Erythroblast (primary cell): ENCODE measurements at places on chromosomes 6 and 20.

GRCh38 chr20:41497186-41497895, 120.8 kb downstream of the CHD6 start:
- no peak for DNase-seq

DNA sequence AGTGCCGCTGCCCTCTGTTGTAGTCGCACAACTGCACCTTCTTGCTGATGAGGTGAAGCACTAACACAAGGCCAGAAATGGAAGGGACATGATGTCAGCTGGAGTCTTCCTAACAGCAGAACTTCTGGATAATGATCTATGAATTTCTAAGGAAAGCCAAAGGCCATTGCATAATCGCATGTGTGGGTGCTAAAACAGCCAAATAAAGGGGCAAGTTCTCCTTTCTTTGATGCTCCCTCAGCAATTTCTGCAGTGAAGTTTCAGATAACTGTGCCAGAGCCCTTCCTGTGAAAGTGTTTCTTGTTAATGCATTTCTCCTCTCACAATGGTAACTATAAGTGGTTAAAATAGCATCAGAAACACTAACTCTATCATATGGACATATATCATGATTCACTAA, 8.0 kb upstream of the F13A1 start:
- DNase-seq: no peak

DNA sequence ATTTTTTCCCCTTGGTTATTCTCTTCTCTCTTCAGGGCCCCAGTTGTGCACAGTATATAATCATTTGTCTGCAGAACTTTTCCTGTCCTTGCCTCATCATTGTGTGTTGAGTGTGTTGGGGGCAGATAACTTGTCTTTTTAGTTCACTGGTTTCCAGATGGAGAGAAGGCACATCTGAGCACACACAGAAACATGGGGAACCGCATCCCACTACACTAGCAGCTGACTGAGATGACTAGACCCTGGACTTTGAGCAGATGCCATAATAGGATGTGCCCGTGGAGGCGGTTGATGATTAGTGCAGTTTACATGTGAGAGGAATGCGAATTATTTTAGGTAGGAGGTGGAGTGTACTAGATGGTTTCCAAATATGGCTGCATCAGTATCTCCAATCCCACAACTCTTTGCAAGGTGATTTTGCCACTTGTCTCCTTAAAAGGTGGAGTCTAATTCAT, 26.5 kb upstream of the SH3BGRL2 start:
- DNase-seq: peak; percentile 24

DNA sequence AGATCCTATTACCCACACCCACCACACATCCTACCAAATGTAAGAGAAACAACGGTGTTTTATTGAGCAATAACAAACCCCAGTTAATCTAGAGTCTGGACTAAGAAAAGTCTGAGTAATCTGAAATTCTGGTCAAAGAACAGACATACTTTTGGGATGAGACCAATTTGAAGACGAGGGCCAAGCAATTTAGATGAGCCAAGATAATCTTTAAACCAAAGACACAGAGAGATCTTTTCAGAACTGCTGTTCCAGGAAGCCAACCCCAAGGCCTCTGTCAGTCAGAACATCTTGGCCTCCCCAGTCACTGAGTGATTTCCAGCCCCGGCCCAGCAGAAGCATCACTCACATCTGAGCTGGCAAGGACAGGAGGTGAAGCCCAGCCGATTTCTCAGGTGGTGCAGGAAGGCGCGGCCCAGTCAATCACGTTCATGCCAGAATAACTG, 118.5 kb upstream of the SYNDIG1 start:
- no peak for DNase-seq

DNA sequence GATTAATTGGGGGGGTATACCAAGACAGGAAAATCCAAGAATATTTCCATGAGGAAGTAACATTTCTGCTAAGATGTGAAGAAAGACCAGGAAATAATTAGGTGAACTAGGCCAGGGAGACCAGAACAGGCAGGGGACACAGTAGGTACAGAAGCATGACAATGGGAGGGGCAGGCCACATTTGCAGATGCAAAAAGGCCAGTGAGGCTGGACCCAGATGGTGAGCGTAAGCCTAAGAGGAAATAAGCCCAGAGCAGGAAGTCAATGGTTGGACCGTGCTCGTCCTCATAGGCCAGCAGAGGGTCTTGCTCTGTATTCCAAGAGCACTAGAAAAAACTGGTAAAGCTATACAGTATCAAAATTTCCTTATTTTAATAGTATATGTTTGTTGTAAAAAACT, 9.4 kb downstream of the CEP162 start:
- DNase-seq: no peak

- DNase-seq: no peak
Observed at GRCh38 chr6:2264932-2265331, 19.5 kb upstream of the GMDS start.

GRCh38 chr6:217048-217659, 75.1 kb upstream of the DUSP22 start:
- DNase-seq: peak; percentile 25

DNA sequence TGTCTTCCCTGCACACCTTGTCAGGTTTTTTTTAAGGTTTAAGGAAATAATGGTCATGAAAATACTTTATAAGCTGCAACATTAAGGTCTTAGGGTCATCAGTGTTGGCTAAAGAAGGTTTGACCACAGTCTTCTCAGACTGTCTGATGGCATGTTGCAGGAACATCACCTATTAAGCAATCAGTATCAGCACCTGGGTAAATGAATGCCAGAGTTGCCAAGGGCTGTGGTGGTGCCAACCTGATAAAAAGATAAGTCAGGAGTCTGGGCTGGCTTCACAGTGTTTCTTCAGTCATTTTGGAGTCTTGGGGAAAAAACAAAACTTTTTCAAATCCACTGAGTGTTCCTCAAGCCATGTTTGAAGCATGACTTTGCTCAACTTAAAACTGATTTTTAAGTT, 61.5 kb upstream of the VSTM2L start:
- no peak for DNase-seq

GRCh38 chr6:79257381-79258205, 23.1 kb upstream of the HMGN3 start:
- no peak for DNase-seq

DNA sequence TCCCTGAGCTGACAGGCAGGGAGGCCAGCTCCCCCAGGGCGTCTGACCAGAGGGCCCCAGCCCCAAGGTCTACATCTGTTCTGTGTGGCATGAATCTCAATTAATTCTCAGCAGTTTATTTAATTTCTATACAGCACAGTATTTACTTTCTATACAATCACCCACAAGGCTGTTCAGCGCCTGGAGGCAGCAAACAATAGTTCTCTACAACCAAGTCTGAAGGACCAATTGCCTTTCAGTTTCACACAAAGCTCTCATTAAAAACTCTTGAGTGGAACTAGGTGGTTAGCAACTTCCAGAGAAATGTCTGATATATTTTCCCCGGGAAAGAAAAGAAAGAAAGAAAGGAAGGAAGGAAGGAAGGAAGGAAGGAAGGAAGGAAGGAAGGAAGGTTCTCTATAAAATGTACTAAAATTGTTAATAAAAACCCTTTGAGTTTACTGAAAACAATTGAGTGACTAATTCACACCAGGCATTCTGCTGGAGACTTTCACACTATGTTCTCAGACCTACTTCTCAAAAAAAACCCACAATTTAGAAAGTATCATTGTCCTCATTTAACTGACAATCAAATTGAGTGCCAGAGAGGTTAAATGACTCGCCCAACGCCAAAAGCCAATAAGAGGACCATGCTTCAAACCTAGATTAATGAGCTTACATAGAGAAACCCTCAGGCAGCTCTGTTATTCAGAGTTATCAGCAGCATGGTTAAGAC, 62.5 kb downstream of the METTL24 start:
- DNase-seq: no peak

GRCh38 chr6:142474531-142475289, 172.9 kb downstream of the ADGRG6 start:
- peak; percentile 62 for DNase-seq

- no peak for DNase-seq
Observed at GRCh38 chr20:61041481-61041880, 210.6 kb upstream of the CDH4 start.

DNA sequence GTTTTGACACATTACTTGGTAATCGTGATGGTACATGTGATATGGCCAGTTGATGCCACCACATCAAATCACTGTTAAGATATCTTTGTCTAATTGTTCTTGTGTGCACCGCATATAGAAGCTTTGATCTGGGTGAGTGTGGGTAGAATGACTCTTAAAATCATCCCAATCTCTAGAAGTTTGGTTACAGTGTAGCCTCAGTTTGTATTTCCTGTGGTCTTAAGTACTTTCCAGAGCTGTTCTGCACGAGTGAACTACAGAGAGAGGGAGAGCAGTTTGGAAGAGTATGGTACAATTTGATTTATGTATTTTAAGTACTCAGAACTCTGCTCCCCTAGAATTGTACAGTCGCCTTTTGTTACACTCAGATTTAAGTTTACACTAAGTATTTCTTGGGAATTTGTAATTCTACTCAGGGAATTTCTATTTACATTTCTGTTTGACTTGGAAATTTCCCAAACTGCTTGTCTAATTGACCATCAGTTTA, 37.5 kb downstream of the SNX9 start:
- peak; percentile 19 for DNase-seq

- no peak for DNase-seq
Observed at GRCh38 chr6:87755708-87756671, 54.0 kb upstream of the AKIRIN2 start.

DNA sequence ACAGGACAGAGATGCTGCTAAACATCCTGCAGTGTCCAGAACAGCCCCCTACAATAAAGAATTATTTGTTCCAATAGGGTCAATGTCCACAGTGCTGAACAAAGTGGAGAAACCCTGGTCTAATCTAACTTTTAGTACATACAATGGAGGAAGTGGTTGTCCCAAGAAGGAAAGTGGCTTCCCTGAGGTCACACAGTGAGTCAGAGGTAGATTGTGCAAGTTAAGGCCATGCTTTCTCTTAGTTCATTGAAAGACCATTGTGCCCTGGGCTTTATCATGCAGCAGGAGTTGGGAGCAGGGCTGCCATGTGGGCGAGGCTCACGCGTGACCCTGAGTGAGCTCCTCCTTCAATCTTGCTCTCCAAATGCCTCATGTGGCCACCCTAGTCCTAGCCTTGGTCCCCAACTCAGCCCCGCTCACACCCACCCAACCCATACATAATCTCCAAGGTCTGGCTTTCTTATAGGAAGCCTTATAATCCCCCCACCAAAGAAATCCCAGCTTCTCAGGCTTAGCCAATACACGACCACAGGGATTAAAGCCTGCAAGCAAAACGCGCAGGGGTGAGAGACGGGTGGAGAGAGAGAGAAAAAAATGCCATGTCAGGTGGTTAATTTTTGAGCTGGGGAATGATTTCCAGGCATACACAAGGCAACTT, 19.9 kb downstream of the SLC13A3 start:
- no peak for DNase-seq

DNA sequence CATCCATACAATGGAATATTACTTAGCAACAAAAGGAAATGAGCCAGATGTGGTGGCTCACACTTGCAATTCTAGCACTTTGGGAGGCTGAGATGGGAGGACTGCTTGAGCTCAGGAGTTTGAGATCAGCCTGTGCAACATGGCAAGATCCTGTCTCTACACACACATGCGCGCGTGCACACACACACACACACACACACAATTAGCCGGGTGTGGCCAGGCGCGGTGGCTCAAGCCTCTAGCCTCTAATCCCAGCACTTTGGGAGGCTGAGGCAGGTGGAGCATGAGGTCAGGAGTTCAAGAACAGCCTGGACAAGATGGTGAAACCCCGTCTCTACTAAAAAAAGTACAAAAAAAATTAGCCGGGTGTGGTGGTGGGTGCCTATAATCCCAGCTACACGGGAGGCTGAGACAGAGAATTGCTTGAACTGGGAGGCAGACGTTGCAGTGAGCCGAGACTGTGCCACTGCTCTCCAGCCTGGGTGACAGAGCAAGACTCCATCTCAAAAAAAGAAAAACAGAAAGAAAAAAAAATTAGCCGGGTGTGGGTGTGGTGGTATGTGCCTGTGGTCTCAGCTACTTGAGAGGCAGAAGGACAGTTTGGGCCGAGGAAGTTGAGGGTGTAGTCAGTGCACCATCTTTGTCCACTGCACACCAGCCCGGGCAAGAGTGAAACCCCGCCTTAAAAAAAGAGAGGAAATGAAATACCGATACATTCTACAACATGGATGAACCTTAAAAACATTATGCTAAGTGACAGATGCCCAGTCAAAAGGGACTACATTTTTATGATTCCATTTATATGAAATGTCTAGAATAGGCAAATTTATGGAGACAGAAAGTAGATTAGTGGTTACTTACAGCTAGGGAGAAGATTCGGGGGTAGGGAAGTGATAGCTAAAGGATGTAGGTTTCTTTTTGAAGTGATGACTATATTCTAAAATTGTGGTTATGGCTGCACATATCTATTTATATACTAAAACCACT, 52.5 kb downstream of the RBL1 start:
- DNase-seq: no peak

- DNase-seq: no peak
Observed at GRCh38 chr6:113365191-113365590, 492.0 kb upstream of the MARCKS start.

DNA sequence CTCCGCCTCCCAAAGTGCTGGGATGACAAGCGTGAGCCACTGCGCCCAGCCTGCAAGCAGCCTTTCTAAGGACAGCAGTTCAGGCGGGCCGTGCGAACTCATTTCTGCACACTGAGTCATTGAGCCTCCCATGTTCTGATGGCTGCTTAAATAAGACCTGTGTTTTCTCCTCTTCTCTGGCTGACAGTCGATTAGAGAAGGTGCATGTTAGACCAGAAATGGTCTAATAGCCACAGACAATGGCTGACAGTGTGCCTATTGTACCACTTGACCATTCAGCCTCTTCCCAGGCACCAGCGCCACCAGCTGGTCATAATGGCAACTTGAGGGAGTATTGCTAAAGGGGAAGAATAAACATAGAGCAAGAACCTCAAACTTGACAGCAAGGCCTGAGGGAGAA, 6.2 kb downstream of the CST11 start:
- peak; percentile 55 for DNase-seq

DNA sequence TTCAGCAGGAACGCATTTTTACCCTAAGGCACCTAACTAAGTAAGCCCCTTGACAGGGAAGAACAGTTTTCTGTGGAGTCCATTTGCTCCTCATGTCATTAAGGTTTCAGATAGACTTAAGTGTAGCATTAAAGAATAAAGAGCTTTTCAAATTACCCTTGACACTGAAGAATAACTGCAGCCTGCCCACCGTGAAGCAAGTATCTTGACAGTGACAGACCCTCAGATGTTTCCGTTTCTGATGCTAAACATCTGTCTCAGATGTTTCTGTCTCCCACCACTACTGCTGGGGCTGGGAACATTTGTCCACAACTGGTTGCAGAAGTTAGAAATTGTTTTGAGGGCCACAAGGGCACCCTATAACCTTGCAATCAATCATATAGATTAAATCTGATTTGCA, 50.0 kb downstream of the SNAP25 start:
- DNase-seq: no peak

DNA sequence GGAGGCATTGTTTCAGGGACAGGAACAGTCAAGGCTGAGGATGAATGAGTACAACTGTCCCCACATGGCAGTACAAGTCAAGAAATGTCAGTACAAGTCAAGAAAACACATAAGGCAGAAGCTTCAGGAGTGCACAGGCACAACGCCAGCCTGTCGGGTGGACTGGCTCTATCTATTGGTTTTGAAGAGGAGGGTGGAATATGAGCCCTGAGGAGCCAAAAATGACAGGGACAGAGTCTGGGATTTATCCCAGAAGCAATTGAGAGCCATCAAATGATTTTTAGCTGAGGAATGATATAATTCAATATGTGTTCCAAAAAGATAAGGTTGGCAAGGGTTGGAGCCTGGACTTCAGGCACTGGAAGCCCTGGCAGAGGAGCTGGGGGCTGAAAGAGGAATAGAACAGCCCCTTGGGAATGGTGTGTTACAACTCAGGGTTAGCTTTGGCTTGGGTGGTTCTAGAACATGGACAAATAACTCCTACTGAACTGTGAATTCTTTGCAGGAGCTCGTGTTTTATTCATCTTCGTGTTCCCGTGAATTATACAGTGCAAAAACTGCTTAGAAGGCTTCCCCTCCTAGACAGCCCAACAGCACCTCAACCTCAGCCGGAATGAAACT, 425.7 kb upstream of the ARID1B start:
- DNase-seq: no peak
